ENCODE measurements at places on chromosomes 13 and 19.

DNA sequence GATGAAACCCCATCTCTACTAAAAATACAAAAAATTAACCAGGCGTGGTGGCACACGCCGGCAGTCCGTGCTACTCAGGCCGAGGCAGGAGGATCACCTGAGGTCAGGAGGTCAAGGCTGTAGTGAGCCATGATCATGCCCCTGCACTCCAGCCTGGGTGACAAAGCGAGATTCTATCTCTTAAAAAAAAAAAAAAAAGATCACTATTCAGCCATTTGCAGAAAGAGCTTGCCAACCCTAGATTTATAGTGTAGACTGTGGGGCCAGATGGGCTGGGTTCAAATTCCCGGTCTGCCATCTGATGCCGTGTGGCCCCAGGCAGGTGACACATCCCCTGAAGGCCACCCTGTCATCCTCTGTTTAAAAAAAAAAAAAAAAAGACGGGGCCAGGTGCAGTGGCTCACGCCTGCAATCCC is 28.9 kb downstream of the SMIM24 start:
- DNase-seq, result no peak

DNA sequence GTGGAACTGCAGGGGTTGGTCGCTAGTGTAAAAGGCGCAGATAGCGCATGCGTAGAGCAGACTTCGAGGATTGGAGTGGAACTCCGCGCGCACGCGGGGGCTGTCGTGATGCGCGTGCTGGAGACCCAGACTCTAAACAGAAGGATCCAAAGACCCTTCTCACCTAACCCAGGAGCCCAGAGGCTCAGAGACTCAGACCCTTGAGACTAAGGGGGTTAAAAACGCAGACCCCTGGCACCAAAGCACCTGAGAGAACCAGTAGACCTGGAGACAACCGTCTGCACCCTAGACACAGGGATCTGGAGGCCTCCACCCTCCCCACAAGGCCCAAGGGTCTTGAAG is 567 bp upstream of the CTU1 start:
- no peak for DNase-seq

DNA sequence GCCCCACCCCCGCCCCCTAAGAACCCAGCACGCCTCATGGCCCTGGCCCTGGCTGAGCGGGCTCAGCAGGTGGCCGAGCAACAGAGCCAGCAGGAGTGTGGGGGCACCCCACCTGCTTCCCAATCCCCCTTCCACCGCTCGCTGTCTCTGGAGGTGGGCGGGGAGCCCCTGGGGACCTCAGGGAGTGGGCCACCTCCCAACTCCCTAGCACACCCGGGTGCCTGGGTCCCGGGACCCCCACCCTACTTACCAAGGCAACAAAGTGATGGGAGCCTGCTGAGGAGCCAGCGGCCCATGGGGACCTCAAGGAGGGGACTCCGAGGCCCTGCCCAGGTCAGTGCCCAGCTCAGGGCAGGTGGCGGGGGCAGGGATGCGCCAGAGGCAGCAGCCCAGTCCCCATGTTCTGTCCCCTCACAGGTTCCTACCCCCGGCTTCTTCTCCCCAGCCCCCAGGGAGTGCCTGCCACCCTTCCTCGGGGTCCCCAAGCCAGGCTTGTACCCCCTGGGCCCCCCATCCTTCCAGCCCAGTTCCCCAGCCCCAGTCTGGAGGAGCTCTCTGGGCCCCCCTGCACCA is 11.9 kb downstream of the ARHGAP33 start:
- no peak for DNase-seq

- no peak for DNase-seq
Measured at GRCh38 chr13:68048802-68049359, 818.7 kb upstream of the PCDH9 start.

DNA sequence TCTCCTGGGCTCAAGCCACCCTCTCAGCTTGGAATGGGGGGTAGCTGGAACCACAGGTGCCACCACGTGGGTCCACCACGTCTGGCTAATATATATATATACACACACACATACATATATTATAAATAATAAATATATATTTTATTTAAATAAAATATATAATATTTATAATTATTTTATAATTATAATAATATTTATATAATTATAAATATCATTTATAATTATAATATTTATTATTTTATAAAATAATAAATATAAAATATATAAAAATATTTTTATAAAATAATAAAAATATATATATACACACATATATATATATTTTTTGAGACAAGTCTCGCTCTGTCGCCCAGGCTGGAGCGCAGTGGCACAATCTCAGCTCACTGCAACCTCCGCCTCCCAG is 2.4 kb downstream of the ELANE start:
- no peak for DNase-seq

DNA sequence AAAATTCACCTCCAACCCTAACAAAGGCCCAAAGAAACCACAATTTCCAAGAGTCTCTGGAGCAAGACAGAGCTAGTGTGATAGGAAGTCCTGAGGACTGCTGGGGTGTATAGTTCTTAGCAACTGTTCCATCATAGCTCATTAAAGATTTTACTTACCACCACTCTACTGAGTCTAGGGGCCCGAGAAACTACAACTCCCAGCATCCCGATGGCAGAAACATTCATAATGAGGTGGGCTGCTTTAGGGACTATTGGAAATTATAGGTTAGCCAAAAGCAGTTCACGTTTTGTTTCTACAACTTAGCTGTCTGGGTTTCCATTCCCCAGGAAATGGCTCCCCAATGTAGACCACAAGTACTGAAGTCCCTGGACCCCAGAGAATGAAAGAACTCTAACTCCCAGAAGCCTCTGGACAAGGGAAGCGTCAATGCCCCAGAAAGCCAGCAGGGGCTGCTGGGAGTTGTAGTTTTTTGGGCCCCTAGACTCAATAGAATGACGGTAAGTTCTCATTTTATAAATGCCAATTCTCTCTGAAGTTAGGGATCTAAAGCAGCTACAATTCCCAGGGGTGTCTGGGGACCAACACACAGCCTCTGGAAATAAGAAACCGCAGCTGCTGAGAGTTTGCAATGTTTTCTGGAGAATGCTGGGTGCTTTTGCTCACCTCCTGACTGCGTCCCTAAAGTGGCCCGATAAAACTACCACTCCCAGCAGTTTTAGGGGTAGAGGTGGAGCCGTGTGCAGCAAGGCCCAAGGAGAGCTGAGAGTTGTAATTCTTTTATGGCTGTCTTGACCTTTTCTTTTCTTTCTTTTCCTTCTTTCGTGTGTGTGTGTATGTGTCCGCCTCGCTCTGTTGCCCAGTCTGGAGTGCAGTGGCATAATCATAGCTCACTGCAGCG is 11.1 kb downstream of the FTL start:
- DNase-seq, result no peak

DNA sequence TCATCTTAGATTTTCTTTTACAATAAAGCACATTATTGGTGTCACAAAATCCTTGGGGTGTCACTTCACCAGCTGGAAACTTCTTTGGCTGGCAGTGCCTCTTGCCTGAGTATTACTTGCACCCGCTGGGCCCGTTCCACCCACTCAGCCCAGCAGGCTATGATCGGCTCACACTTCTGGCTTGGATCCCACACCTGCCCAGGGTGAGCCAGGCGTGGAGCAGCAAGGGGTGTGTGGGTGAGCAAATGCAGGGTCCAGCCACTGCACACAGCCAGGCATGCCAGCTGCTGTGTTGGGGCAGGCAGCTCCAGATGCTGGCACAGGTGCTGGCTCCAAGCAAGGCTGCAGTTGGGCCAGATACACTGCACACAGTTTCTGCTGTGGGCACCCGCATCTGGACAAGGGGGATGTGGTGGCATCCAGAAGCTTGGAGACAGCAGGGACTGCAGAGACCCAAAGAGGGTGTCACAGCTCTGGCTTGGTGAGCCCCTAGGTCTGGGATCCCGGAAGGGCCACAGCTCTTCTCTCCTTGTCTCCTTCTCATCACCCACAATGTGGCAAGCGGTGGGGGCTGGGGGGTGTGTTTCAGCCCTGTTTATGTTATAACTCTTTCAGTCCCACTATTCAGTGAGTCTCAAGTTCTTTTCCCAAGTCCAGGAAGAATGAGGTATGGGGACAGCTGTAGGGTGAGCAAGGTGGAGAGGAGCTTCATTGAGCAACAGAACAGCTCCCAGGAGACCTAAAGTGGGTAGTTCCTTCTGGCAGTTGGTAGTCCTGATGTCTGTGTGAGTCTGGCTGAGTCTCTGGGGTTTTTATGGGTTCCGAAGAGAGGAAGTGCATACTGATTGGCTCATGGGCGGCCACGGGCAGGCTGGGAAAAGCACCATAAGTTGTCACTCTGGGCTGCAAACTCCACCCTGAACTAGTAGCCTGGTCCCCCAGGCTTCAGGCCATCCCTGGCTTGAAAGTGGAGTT is 25.3 kb upstream of the TBC1D4 start:
- DNase-seq, result no peak

- no peak for DNase-seq
Measured at GRCh38 chr13:78372581-78372980, 230.8 kb downstream of the POU4F1 start.

GRCh38 chr13:94322925-94323763 is 156.3 kb downstream of the DCT start:
- DNase-seq, result no peak

GRCh38 chr19:51660975-51661600 is 14.5 kb upstream of the SIGLEC14 start:
- DNase-seq, result peak; percentile 83

- no peak for DNase-seq
Measured at GRCh38 chr13:29454931-29455481, 140.5 kb downstream of the SLC7A1 start.

GRCh38 chr13:111296417-111296816 is 24.0 kb upstream of the TEX29 start:
- DNase-seq, result no peak

GRCh38 chr13:42401376-42401775 is 129.4 kb downstream of the AKAP11 start:
- no peak for DNase-seq

DNA sequence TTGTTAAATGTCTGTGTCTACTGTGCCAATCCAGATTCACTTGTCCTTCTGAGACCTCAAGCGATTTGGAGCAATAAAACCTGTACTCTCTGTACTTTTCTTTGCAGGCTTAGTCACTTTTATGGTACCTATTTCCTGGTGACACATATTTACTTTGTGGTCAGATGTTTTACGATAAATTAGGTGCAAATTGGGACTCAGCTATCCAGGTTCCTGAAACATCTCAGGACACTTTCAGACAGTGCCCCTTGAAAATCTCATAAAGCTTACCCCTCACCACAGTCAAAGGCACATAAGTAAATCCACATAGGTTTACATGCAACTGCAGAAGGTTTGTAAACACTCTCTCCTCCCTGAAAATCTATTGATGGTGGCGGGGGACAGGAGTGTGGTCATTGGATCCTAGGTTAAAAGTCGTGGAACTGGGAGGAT is 438.8 kb downstream of the EFNB2 start:
- DNase-seq, result no peak

DNA sequence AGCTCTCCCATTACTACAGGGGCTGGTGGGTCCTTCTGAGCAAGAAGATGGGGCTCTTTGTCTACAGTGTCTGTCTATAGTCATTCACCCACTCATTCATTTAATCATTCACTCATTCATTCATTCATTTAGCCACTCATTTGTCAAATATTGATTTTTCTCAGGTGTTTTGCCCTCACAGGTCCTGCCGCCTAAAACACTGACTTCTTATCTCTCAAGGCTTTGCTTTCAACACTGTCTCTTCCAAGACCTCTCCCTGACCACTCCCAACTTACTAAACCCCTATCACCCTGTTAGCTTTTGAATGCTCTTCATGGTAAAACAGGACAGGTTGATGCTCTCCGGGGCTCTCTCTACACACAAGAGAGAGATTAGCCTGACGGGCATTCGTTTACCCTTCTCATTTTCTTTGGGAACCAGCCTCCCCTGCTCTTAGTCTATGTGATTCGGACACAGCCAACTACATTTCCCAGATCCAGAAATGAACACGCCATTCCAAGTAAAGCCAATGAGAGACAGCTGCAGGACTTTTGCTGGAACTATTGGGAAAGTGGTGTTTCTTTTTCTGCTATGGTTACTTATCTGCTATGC is 22.7 kb downstream of the FAM187B start:
- DNase-seq, result no peak

DNA sequence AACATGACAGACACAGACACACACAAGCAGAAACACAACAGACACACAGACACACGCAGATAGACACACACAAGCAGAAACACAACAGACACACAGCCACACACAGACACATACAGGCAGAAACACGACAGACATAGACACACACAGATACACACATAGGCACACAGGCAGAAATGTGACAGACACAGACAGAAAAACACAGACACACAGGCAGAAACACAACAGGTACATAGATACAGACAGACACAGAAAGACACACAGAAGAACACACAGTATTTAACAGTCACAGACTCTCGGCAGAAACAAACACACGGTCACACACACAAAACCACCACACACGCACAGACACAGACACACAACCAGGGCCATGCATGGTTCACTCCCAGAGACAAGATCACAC is 905 bp downstream of the TBXA2R start:
- no peak for DNase-seq

- no peak for DNase-seq
Measured at GRCh38 chr13:99132295-99132835, 68.3 kb upstream of the UBAC2 start.

- no peak for DNase-seq
Measured at GRCh38 chr13:45299194-45299593, 41.8 kb downstream of the TPT1 start.

GRCh38 chr19:33634361-33635091 is 12.8 kb downstream of the CHST8 start:
- no peak for DNase-seq
